H7 (cell line): ENCODE measurements at places on chromosomes 5 and 9. TPM values are rescaled to one million over a fixed set of nuclear protein-coding genes. Genes with fewer than 3 reads are reported as not detected.
A peak's percentile ranks its signal among the peaks of the same experiment; 100 is the strongest.

- peak; percentile 47 for DNase-seq
Observed at GRCh38 chr5:54009828-54010227, 300.5 kb downstream of the ARL15 start.

DNA sequence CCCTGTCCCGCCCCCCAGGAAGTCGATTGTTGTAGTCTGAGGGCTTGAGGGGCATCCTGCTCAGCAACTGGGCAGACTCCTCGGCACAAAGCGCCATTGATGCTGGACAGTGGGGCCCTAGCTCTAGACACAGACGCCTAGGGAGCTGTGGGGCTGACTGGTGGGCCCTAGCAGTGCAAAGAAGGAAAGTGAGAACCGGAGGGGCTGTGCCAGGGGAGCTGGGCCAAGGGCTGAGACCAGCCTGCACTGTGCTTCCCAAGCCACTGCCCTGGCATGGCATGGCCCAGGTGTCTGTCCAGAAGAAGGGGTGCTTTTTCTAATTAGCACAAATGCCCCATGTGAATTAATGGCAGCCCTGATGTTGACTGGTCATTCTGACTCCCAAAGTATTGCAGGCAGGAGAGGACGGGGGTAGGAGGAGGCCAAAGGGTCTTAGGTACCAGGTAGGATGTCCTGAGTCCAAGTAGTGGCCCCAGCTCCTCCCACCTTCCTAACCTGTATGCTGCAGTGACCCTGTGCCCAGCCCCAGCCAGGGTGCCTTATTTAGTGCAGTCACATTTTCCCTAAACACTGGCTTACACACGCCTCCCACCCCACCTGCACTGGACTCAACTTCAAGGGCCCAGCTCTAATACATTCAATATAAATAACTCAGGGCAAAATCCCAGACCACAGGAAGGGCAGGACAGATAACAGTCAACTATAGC is 15.9 kb downstream of the TCF7 start:
- DNase-seq: peak; percentile 20

DNA sequence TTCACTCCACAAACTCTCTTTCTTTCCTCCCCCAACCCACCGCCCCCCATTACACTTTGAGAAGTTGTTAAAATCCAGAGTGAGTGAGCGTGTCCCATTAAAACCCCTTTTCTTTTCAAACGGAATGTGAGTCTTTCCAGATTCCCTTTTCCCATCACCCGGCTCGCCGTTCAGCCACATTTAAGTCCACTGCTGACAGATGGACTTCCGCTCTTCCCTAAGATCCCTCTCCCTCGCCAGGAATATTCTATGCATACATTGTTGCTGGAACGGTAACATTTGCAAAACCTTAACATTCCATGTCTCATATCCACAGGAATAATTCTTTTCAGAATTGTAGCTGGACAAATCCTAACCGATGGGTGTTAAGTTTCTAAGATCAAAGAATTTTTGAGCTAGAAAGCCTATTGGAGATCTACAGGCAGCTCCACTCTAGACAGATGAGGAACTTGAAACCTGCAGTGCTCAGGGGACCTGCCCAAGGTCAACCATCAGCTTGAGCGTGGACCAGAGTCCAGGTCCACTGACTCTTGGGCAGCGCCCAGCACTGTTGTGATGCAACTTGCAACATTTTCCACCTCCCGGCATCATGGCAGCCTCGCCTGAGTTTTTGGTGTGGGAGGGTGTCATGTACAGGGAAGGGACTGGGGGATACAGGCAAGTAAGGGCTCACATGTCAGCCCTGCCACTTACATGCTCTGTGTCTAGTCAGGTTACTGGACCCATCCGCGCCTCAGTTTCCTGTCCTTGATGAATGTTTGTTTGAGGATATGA is 500.1 kb downstream of the CCDC171 start:
- DNase-seq: no peak

- DNase-seq: no peak
Observed at GRCh38 chr9:87554171-87554910, 56.7 kb downstream of the DAPK1 start.

GRCh38 chr5:90221951-90222350 is 187.6 kb downstream of the CETN3 start:
- DNase-seq: no peak

DNA sequence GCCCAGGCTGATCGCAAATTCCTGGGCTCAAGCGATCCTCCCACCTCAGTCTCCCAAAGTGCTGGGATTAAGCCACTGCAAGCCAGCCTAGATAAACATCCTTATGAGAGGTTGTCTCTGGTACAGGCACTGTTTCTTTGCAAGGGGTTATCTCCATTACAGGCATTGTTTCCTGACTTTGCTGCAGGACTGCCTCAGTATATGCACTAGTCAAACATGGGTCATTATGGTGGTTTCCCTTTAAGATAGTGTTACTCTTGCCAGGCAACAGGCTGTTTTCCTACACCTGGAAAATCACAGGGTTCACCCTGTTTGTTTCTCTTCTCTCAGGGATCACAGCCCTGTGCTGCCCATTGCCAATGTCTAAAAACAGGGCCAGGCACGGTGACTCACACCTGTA is 7.8 kb upstream of the CLTB start:
- DNase-seq: no peak

DNA sequence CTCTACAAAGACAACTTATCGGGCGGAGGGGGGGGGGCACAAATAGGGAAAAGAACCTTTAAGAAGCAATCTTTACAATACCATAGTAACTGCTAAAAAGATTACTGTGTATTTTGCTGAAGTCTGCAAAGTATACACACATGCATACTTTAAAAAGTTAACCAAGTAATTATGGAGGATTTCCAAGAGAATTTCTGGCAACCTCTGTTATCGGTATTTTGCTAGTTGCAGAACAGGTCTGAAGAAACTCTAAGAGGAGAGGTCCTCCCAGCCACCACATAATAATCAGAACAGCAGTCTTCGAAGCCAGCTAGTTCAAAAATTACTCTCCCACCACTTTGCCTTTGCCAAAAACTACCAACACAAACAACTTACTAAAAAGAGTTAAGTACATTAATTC is 56.1 kb downstream of the UBAP2 start:
- no peak for DNase-seq

DNA sequence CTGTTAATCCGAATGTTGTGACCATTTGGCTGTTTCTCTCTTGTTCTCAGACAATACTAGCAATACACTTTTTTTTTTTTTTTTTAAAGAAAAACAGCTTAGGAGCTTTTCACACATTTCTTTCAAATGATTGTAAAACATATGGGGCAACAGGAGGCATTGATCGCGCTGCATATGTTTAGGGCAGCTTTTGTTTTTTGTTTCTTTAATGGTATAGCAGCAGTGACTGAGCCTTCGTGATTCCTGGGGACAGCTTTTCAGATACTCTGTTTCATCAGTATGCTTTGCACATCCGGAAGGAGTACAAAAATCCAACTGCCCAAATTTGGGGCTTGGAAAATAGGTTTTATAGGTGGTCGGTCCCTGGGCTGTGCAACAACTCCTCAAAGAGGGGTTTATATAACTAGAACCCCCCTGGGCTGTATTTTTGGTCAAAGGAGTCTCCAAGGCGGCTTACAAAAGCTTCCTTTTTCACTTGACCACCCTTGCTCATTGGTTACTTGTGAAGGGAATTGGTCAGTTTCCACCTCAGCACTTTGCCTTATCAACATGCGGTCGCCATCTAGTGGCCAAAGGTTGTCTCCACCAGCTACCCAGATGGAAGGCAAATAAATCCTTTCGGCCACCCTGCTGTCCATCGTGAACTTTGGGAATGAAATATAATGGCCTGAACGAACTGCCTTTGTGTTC is 91.8 kb downstream of the PDE6A start:
- DNase-seq: peak; percentile 82

DNA sequence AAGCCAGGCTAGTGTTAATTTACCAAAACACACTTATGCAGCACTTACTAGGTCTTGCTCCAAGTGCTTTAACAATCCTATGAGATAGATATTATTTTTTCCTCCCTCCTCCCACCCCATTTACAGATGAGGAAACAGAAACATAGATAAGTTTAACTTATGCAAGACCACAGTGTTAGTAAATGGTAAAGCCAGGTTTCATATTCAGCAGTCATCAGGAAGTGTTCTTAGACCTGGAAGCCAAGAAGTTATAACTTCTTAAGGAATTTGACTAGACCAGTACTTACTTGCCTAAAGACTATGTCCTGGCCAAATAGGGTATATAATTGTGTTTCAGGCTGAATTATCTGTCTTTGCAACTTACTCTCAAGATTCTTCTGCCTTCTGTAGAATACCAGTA is 15.9 kb downstream of the ABHD17B start:
- DNase-seq: no peak

GRCh38 chr5:109485030-109485429 is 75.3 kb upstream of the PJA2 start:
- no peak for DNase-seq

- DNase-seq: peak; percentile 97
Observed at GRCh38 chr9:133238851-133239532, 29.9 kb upstream of the OBP2B start.

DNA sequence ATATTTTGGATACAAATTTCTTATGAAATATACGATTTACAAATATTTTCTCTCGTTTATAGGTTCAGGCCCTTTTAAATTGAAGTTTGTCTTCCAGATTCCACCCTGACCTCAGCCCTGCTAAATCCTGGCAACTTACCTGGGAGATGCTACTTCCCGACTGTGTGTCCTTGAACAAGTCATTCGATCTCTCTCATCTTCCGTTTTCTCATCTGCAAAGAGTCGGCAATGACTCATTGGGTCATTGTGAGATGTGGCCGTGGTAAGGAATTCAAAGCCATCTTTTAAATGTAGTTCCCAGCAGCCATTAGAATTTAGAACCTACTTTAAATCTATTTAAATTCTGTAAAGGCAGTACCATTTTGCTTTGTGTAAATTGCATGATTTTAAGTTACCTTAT is 72.5 kb downstream of the LHX2 start:
- no peak for DNase-seq

- DNase-seq: no peak
Observed at GRCh38 chr5:43294226-43294625, 19.0 kb downstream of the HMGCS1 start.

DNA sequence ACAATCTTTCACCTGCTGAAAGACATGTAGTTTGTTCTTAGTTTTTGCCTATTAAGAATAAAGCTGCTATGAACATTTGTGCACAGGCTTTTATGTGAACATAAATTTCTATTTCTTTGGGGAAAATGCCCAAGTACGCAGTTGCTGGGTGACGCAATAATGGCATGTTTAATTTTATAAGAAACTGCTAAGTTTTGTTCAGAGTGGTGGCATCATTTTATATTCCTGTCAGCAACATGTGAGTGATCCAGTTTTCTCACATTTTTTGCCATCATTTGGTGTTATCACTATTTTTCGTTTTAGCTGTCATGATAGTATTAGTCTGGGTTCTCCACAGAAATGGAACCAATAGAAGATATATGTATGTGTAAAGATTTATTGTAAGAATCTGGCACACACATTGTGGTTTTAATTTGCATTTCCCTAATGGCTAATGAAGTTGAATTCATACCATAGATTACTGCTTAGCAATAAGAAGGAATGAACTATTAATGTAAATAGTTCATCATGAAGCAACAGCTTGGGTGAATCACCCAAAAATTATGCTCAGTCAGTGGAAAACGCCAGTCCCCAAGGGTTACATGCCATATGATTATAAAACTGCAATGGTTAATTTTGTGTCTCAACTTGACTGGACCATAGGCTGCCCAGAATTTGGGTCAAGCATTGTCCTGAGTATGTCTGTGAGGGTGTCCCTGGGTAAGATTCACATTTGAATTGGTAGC is 358.6 kb downstream of the MSX2 start:
- no peak for DNase-seq

GRCh38 chr9:109192732-109193361 is 25.8 kb upstream of the FRRS1L start:
- peak; percentile 80 for DNase-seq

GRCh38 chr9:131657037-131657377 is 82.9 kb downstream of the RAPGEF1 start:
- no peak for DNase-seq

DNA sequence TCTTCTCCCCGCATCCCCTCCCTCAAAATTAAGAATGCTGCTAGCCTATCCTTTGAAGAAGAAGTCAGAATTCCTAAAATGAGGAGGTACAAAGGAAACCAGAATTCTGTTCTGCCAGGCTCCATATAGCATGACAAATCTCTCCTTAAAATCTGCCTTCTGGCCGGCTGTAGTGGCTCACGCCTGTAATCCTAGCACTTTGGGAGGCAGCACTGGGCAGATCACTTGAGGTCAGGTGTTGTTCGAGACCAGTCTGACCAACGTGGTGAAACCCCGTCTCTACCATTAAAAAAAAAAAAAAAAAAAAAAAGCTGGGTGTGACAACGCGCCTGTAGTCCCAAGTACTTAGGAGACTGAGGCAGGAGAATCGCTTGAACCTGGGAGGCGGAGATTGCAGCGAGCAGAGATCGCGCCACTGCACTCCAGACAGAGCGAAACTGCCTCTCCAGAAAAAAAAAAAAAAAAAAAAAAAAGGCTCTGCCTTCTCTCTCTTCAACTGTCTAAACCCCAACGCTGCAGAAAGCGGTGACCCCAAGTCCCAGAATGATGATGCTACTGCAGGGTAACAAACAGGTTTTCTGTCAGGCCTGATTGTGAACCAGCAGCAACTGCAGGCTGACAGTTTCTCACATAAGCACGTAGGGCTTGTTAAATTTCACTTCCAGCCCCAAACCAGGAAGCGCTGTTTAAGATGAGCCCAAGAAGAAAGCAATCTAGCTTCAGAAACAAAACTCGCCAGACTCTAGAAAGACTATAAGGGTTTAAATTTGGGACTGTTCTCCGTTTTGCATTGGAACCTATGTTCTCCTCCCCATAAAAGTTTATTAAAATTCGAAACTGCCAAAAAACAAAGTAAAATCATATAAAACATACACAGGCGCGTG is 963 bp upstream of the CAST start:
- DNase-seq: peak; percentile 9

DNA sequence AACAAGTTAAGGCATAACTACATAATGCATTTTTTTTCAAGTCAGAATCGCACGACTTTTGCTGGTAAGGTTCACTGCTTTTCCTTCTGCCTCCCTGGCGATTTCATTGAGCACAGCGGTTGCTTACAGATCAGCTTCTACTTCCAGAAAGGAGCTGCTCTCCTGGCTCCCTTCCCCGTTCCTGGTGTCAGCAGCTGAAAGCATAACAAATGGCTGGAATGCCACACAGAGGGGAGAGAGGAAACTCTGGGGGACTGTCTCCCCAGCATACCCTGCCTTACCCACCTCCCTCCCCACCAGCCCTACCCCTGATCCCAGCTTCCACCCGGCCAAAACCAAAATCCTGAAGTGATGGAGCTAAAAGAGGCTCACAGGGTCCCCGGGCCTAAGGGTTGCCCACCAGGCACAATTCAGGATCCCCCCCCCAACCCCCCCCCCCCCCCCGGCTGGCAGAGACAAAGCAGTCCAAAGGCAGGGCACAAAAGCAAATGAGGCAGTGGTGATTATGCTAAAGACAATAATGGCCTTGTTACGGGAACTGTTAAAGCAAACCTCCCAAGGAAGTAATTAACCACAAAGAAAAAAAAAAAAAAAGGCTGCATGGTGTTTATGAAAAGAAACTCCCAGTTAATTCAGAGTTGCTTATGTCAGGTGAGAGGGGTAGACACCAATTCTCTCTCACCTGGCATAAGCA is 126.1 kb upstream of the WWC1 start:
- peak; percentile 82 for DNase-seq

Gene PAEP
- total RNA-seq: not detected in 2 replicates

Gene LTC4S
- total RNA-seq: 0.67 and 5.1 TPM in 2 replicates

Gene BASP1
- total RNA-seq: 144 and 153 TPM in 2 replicates

Gene ELOVL7
- total RNA-seq: 2.2 and 2.6 TPM in 2 replicates

Gene PTPRD
- 21.5 and 25.2 TPM in 2 replicates for total RNA-seq

Gene TAS2R1
- not detected in 2 replicates for total RNA-seq

Gene RASA1
- 23.3 and 32.0 TPM in 2 replicates for total RNA-seq

Gene ADAMTS19
- 13.0 and 26.3 TPM in 2 replicates for total RNA-seq

Gene RGP1
- 14.4 and 16.4 TPM in 2 replicates for total RNA-seq

Gene RLN2
- total RNA-seq: 0.28 TPM in 1 of 2 replicates, not detected in the other
